Activated CD4-positive, alpha-beta memory T cell treated with anti-CD3 and anti-CD28 coated beads for 36 hours (primary cell): ENCODE measurements at places on chromosomes 16 and 17. TPM values are rescaled to one million over a fixed set of nuclear protein-coding genes. Genes with fewer than 3 reads are reported as not detected.

The SHPK gene
- total RNA-seq: 12.3 TPM

The FOXL1 gene
- total RNA-seq: not detected

The GRAP gene
- 9.6 TPM for total RNA-seq

The TMEM106A gene
- total RNA-seq: 10.4 TPM

The ACSM3 gene
- total RNA-seq: 13.8 TPM

The ARL2BP gene
- total RNA-seq: 16.9 TPM

The OR1A1 gene
- total RNA-seq: not detected

The OR3A3 gene
- not detected for total RNA-seq

The ATF7IP2 gene
- 15.1 TPM for total RNA-seq

The ACE gene
- total RNA-seq: 2.2 TPM

The ATP2C2 gene
- not detected for total RNA-seq

The SLC6A2 gene
- not detected for total RNA-seq

The CBFA2T3 gene
- not detected for total RNA-seq

The NPW gene
- 2.0 TPM for total RNA-seq

The LPO gene
- total RNA-seq: not detected

The PIK3R5 gene
- total RNA-seq: 22.4 TPM
